Esophagus mucosa (tissue), 1 donor: ENCODE measurements at places on chromosomes 16 and 17. TPM values are rescaled to one million over a fixed set of nuclear protein-coding genes. Genes with fewer than 3 reads are reported as not detected.

DNA sequence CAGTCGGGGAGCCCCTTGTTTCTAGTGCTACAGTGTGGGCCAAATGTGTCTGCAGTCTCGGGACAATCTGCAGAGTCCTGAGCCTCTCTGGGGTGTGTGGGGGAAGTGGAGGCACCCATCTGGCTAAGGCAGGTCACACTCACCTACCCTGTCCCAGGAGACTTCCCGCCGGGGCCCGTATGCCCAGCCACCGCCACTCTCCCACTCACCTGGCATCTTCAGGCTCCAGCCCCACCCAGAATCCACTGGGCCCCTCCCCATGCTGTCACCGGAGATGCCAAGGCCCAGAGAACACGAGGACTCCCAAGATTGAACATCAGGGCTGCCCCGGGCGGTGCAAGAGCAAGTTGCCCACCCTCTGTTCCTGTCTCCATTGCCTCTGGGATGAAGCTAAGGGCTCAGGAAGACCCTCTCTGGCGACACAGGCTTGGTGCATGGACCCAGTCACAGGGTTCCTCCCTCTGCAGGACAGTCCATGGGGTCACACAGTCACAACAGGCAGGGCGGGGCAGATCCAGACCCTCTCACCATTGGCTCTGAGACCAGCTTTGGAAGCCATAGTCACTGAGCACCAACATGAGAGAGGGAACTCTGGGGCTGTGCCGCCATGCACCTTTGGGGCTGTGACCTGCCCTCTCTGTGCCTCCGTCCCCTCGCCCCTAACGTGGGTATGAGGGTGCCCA is 38.1 kb downstream of the SREBF1 start:
- ATAC-seq = no peak

DNA sequence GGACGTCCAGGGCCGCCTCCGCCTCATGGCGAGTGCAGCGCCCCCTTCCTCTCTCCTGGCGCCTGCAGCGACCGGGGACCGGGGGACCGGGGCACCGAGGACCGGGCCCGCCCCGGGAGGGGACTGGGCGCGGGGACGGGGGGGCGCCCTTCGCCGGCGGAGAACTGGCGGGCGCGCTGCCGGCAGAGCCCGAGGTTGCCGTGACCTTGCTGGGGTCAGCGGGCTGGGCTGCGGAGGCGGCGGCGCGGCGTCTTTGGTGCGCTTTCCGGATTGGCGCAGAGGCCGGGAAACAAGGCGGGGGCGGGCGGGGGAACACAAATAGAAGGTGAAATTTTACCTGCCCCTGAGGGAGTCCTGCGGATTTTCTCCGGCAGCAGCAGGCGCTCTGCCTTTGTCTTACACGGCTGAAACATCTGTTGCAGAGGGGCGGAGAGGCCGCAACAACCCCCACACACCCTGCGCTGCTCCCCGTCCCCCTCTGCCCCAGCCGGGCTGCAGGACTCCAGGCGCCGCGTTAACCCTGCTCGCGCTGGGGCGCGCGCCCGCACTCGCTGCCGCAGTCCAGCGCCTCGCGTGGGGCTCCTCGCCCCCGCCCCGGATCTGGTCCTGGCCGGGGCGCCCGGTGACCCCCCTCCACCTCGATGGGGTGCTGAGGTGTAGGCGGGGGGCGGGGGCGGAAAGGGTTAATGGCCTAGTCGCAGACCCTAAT is 53.5 kb downstream of the SREBF1 start:
- peak; percentile 21 for ATAC-seq

GRCh38 chr17:17140590-17140980 is 65.5 kb downstream of the PLD6 start:
- ATAC-seq = peak; percentile 58

GRCh38 chr17:56358651-56359050 is 205.4 kb downstream of the ANKFN1 start:
- no peak for ATAC-seq

- no peak for ATAC-seq
Measured at GRCh38 chr16:55576384-55576783, 9.9 kb downstream of the CAPNS2 start.

- ATAC-seq = no peak
Measured at GRCh38 chr17:55564081-55564480, 52.8 kb upstream of the SMIM36 start.

- ATAC-seq = no peak
Measured at GRCh38 chr16:24093049-24093448, 163.1 kb upstream of the CACNG3 start.

The ATF7IP2 gene
- 7.1 TPM for total RNA-seq

The TCF25 gene
- 99.2 TPM for total RNA-seq

The ENPP7 gene
- total RNA-seq = not detected

The SMARCE1 gene
- 51.7 TPM for total RNA-seq

The GPRC5B gene
- 3.1 TPM for total RNA-seq
